Caco-2 (cell line): ENCODE measurements at places on chromosomes 2 and 18. TPM values are rescaled to one million over a fixed set of nuclear protein-coding genes. Genes with fewer than 3 reads are reported as not detected.

DNA sequence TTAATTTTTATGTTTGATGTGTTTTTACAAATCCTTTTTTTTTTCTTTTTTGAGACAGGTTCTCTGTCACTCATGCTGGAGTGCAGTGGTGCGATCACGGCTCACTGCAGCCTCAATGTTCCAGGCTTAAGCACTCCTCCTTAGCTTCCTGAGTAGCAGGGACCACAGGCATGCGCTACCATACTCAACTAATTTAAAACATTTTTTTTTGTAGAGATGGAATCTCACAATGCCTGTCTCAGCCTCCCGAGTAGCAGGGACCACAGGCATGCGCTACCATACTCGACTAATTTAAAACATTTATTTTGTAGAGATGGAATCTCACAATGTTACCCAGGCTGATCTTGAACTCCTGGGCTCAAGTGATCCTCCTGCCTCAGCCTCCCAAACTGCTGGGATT is 3.2 kb downstream of the NOTO start:
- DNase-seq = no peak

DNA sequence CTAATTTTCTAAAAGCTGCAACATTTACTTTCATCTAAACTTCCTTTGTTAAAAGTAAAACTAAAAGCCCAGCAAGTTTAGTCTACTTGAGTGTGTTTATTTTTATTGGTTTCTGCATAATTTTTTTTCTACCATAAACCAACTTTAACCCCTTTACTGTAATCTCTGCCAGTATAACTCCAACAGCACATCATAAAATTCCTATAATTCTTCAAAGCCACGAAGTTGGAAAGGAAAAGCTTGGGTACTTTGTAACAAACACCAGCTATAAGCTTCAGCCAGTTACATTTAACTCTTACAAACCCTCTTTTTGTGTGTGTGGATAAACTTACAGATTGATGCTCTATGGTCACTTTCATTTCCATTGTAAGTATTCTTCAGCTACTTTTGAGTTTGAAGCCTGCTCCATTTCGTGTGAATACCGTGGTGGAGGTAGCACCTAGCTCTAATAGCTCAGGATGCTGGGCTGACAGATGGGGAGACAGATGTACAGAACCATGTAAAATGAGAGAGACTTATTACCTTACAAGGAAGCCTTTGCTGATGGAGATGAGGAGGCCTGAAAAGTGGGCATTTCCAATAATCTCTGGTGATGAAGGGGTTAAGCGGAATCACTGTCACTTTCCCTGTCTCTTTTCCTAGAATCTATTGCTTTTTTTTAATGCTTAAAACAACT is 42.5 kb downstream of the ZEB2 start:
- no peak for DNase-seq

DNA sequence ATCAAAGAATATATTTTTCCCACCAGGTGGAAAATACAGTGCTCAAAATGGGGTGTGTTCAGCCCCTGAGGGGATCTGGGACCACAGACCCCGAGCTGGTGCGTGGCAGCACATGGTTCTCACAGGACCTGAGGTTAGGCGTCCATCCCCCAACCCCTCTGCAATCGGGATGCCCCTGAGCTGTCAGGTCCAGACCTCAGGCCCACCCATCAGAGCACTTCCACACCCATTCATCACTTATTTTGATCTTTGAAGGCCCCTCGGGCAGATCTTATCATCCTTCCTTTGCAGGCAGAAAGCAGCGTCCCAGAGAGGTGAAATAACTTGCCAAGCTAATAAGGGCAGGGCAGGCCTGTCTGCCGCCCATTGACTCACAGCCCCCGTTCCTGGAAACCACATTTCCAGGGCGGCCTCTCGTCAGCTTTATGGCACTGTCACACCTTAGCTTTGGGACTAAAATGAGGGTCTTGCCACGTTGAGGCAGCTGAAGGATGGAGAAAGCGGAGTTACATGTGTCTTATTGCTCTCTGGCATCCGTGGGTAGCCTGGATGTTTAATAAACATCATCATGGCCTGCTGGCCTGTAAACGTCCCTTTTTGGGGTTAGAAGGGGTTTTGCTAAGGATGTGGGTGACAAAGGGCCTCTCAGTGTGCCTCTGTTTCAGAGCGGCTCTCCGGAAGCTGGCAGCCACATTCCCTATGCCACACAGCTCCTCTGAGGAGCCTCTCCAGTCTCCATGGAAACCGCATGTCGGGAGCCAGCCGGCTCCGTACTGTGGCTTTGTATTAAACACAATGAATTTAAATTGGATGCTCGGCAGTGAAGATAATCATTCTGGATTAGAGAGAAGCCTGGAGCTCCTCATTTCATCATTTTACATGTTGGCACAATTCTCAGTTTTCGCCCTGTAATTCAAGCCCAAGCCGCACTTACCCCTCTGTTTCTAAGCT is 58.3 kb upstream of the MAPRE3 start:
- no peak for DNase-seq

TACR1 gene
- 0.07 TPM in 2 replicates for total RNA-seq
